Stimulated activated CD4-positive, alpha-beta T cell treated with anti-CD3 and anti-CD28 coated beads, Interleukin-1b, Interleukin-23, amount 100 ng/mL, for 1 hour (primary cell): ENCODE measurements at places on chromosomes 4 and X.

DNA sequence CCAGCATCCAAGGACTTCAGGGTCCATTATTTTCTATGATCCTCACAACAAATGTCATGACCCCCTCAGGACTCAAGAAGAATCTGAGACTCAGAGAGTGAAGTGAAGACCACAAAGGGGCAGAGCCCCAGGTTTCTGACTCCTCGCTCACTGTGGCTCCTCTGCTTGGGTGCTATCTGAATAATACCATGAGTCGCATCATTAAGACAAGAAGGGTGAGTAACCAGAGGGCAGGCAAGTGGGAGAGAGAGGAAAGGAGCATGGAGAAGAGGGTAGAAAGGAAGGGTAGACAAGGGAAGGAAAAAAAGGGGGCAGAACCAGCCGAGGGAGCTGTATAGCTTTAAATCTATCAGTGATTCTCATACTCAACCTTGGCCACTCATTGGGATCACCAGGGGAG is 15.5 kb upstream of the HSD17B10 start:
- DNase-seq: no peak

DNA sequence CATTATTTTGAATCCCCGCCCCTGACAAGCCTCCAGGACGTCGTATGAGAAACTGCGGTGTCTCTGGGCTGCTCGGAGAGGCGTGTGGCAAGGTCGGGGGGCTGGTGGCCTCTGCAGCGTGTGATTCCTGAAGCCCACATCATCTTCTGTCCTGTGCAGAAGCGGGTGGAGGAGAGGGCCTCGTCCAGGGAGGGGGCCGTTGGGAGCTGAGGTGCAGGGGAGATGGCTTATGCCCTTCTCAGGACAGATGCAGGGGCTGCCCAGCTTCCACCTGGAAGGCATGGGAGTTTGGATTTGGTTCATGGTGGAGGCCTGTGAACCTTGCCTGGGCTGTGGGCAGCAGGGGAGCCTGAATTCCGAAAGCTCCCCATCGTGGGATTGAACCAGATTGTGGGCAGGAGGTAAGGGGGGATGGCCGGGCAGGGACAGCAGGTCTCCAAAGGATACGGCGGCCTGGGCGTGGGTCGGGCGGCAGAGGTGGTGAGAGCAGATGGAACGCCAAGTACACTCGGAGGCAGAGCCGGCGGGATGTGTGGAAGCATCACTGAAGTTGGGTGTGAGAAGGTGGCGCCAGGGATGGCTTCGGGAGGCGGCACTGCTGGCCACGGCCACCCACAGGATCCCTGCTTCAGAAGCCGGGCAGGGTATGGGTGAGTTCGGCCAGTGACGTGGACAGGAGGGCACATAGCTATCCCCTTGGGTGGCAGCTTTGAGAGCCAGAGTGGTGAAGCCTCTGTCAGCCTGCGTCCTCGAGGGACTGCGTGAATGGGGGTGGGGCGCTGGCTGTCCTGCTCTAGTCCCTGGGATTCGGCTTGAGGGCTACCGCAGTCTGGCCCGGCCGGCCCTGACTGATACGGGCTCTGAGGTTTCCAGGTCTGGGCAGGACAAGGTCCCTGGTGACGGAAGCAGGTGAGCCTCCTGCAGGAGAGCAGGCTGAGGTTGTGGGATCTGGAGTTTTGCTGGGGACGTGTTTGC is 76.3 kb upstream of the ADRA2C start:
- DNase-seq: no peak

GRCh38 chr4:69322055-69322454 is 41.8 kb downstream of the UGT2B28 start:
- DNase-seq: no peak

DNA sequence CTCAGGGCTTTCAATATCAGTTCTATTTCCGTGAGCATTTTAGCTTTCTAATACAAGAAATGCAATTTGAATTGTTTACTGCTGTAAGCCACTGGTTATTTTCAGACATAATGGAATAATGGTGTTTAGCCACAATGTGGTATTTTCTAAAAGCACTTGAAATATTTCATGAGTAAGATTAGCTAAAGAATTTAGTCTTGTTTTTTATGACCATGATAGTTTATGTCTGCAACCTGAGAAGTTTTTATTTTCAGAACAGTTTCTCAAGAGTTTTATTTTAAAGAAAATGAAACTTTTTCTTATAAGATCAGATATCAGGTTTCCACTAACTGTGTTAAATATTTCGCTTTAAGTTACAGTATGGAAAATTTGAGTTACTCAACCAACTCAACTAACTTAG is 60.2 kb downstream of the SLIT2 start:
- DNase-seq: no peak

DNA sequence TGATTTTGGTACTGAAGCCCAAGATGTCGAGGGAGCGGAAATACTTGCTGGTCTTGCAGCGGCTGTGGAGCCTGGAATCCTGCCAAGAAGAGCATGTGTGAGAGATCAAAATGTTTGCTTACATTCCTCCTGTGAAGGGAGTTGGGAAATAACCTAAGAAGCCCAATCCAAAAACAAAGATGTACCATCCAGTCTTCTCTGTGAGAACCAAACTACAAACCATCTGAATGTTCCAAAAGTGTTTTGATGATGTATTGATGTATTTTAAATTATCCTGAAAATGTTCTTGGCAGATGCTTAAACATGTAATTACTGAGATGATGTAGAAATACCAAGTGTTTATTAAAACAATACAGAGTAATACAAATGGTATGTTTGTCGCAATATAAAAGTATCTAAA is 10.1 kb upstream of the ADH1A start:
- no peak for DNase-seq

DNA sequence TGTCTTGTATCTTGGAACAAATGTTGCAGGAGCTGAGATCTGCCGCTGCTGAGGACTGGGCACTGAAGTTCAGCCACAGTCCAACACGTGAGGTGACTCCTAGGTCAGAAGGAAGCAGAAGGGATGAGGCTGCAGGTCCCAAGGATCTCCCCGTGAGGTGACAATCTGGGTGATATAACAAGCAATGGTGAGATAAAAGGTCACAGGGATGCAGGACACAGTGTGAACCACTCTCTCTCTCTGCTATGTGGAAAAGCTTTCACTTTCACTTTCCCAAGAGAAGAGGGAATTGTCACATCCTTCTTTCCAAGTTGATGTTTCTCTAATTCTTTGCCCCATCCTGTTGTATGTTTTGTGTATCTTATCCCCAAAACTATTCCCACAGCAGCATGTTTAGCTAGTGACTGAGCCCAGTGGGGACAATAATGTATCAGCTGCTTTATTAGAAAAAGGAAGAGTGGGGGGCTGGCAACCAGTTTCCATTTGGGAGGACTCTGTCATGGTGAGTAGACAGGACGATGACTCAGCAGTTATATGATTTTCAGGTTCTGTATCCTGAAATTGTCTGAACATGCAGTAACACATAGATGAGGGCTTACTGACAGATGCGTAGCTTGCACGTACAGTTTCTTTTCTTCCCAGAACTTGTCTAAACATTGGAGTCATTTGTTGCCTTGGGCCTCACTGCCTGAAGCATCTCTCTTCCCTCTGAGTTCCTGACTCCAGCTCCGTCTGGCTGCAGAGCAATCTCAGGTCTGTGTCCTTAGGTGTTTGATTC is 1415.8 kb upstream of the TENM3 start:
- DNase-seq: no peak

- no peak for DNase-seq
Measured at GRCh38 chr4:68683034-68683433, 12.6 kb upstream of the UGT2B15 start.

- no peak for DNase-seq
Measured at GRCh38 chr4:38509551-38509950, 154.4 kb upstream of the KLF3 start.

GRCh38 chr4:77927991-77928925 is 65.6 kb downstream of the MRPL1 start:
- no peak for DNase-seq

- no peak for DNase-seq
Measured at GRCh38 chr4:25020236-25020635, 10.5 kb downstream of the LGI2 start.
